Mesenteric fat pad (tissue), 1 donor: ENCODE measurements at places on chromosomes 2 and 18. TPM values are rescaled to one million over a fixed set of nuclear protein-coding genes. Genes with fewer than 3 reads are reported as not detected.

- no peak for DNase-seq
These were observed 1888.3 kb upstream of the CELF4 start for GRCh38 chr18:39453882-39454281.

GRCh38 chr2:196783431-196784094 lies 15.9 kb downstream of the GTF3C3 start:
- DNase-seq: no peak

DNA sequence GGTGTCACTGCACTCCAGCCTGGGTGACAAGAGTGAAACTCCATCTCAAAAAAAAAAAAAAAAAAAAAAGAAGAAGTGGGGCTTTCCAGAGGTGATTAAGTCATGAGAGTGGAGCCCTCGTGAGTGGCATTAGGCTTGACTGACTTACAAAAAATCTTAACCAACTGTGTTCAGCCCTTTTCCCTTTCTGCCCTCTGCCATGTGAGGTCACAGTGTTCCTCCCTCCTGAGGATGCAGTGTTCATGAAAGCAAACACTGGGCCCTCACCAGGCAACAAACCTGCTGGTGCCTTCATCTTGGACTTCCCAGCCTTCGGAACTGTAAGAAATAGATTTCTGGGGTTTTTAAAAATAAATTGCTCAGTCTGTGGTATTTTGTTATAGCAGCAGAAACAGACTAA lies 37.0 kb upstream of the METTL21A start:
- no peak for DNase-seq

- DNase-seq: no peak
These were observed 27.4 kb downstream of the NEMP2 start for GRCh38 chr2:190507135-190507534.

DNA sequence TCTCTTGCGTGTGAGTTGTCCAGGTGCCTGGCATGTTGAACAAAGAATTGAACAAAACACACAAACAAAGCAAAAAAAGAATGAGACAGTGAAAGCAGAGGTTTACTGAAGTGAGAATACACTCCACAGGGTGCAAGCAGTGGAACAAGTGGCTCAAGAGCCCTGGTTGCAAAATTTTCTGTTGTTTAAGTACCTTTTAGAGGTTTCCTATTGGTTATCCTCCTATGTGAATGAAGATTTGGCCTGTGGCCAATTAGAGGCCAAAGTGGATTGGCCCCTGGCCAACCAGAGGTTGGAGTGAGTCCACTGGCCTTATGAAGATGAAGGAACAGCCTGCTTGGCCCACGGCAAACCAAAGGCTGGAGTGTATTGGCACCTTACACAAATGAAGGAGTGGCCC lies 1188.5 kb upstream of the NRXN1 start:
- DNase-seq: no peak

DNA sequence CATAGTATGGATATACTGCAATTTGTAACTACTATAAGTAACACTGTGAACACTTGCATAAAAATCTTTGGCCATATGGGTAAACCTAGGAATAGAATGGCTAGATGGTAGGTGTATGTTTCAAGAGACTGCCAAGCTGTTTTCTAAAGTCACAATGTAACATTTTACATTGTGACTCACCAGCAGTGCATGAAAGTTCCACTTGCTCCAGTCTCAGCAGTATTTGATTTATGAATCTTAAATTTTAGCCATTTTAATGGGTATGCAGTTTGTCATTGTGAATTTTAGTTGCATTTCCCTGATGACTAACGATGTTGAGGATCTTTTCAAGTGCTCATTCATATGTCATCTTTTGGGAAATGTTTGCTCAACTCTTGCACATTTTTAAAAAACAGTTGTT lies 86.1 kb downstream of the FARSB start:
- DNase-seq: no peak

DNA sequence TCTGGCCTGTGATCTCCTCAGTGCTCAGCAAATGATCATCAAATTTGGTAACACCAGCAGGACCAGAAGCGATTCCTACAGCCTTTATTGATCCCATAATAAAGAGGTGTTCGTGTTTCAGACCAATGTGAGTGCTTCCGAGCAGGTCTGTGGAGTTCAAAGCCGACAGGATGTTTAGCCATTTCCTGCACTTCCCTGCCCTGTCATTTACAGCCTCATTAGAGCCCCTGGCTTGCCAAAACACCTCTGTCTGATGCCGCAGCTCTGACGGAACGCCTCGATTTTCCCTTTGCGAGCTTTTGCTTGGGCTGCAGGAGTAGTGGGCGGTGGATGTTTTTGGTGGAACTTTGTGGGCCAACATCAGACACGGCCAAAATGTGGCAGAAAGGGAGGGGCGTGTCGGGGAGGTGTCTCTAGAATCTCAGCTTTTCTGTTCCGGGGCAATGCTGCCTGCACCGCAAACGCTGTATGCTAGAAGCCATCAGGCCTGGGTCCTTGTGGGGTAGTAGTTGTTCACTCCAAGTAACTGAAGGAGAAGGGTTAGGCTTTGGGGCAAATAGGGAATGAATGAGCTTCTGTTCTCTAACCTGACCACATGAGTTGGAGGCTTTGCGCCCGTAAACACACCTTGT lies 26.1 kb upstream of the INHBB start:
- DNase-seq: no peak

The KCNF1 gene
- 0.13 TPM for total RNA-seq

The GDF7 gene
- total RNA-seq: 1.2 TPM

The STRN gene
- total RNA-seq: 26.2 TPM
